Fibroblast of lung (primary cell): ENCODE measurements at places on chromosomes 12 and 14. TPM values are rescaled to one million over a fixed set of nuclear protein-coding genes. Genes with fewer than 3 reads are reported as not detected.

DNA sequence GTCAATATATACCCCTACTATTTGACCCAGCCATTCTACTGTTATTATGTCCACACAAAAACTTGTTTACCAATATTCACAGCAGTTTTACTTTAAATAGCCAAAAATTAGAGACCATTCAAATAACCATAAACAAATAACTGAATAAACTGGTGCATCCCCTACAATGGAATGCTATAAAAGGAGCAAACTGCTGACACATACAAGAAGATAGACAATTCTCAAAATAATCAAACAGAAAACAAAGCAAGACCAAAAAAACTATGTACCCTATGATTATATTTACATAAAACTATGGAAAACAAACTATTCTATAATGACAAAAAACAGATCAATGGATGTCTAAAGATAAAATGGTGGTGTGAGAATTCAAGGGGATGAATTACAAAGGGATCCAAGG lies 54.4 kb downstream of the RALGAPA1 start:
- H3K27ac ChIP-seq: no peak overlapping the region
- no peaks in the 10 kb centered on the region for H3K4me1 ChIP-seq
- H3K27me3 ChIP-seq: no peaks in the 10 kb centered on the region
- no peaks in the 10 kb centered on the region for H3K36me3 ChIP-seq
- no peak for DNase-seq
- H3K4me3 ChIP-seq: no peak overlapping the region

DNA sequence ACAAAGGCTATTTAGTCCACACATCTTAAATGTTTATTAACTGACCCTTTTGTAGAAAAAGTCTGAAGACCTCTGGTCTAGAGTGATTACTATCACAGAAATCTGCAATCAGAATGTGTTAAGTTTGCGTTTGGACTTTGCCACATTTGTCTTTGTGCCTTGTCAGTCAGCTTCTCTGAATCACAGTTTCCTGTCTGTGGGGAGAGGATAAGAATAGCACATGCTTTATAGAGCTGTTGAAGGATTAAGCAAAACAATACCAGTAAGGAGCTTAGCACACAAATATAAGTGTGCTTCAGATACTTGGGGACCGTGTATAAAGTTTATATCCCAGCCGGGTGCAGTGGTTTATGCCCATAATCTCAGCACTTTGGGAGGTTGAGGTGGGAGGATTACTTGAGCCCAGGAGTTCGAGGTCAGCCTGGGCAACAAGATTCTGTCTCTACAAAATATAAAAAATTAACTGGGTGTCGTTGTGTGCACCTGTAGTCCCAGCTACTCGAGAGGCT lies 63.0 kb upstream of the BTG1 start:
- no peaks in the 10 kb centered on the region for H3K4me1 ChIP-seq
- H3K27me3 ChIP-seq: no peaks in the 10 kb centered on the region
- peak; percentile 81 for DNase-seq
- no peak overlapping the region for H3K4me3 ChIP-seq
- H3K27ac ChIP-seq: no peak overlapping the region
- H3K36me3 ChIP-seq: no peaks in the 10 kb centered on the region

PTPRO gene
- total RNA-seq: 0.26 and 0.33 TPM in 2 replicates

DNA sequence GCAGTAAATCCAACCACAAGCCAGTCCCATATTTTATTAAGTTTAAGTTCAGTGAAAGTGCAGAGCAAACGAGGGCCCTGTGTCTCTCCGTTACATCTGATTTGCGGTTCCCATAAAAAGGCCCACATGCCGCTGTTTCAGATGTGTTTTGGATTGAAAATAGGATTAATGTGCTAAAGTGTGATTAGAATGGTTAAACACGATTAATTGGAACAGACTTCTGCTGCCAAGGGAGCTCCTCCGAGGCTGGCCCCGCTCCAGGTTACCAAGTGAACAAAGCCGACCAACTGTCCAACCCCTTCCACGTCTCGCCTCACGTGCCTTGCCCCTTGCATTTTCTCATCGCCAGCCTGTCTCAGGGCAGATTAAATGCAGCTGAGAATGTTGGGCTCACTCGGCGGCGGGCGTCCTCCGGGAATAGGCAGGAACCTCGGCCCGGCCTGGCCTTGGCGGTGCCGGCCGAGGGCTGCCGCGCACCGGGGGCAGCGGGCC lies 166.5 kb upstream of the GSC start:
- no peak overlapping the region for H3K4me3 ChIP-seq
- H3K27me3 ChIP-seq: no peaks in the 10 kb centered on the region
- DNase-seq: peak; percentile 27
- no peak overlapping the region for H3K27ac ChIP-seq
- H3K36me3 ChIP-seq: no peaks in the 10 kb centered on the region

BICDL1 gene
- under 0.01 TPM in 1 of 2 replicates, not detected in the other for total RNA-seq

CD163 gene
- 0.26 TPM in 1 of 2 replicates, not detected in the other for total RNA-seq

CFAP73 gene
- not detected in 2 replicates for total RNA-seq

- no peaks in the 10 kb centered on the region for H3K4me1 ChIP-seq
- no peak overlapping the region for H3K4me3 ChIP-seq
- H3K27ac ChIP-seq: no peak overlapping the region
- H3K36me3 ChIP-seq: no peaks in the 10 kb centered on the region
- DNase-seq: no peak
- no peaks in the 10 kb centered on the region for H3K27me3 ChIP-seq
Measured at GRCh38 chr12:125267114-125267513, 201.9 kb downstream of the AACS start.

DNA sequence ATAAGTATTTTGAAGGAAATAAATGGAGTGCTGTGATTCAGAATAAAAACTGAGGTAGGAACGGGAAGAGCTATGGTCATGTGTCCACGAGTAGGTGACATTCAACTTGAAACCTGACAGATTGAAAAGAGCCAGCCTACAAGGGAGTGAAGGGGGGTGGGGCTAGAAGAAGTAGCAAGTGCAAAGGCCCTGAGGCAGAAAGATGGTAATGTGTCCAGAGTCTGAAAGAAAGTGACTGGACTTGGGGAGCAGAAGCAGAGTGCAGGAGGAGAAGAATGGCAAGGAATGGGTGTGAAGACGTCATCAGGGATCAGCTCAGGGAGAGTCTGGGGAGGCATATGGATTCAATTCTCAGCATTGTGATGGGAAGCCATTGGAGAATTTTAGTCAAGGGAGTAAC lies 13.7 kb downstream of the PLXNC1 start:
- H3K4me3 ChIP-seq: no peak overlapping the region
- peaks cover 12% of the 10 kb centered on the region for H3K27me3 ChIP-seq
- no peaks in the 10 kb centered on the region for H3K4me1 ChIP-seq
- H3K27ac ChIP-seq: no peak overlapping the region
- H3K36me3 ChIP-seq: no peaks in the 10 kb centered on the region
- no peak for DNase-seq

GRCh38 chr12:122150127-122150681 lies 23.8 kb downstream of the IL31 start:
- no peak overlapping the region for H3K4me3 ChIP-seq
- DNase-seq: no peak
- H3K27me3 ChIP-seq: no peaks in the 10 kb centered on the region
- peaks cover 5% of the 10 kb centered on the region for H3K4me1 ChIP-seq
- H3K36me3 ChIP-seq: no peaks in the 10 kb centered on the region
- no peak overlapping the region for H3K27ac ChIP-seq

DNA sequence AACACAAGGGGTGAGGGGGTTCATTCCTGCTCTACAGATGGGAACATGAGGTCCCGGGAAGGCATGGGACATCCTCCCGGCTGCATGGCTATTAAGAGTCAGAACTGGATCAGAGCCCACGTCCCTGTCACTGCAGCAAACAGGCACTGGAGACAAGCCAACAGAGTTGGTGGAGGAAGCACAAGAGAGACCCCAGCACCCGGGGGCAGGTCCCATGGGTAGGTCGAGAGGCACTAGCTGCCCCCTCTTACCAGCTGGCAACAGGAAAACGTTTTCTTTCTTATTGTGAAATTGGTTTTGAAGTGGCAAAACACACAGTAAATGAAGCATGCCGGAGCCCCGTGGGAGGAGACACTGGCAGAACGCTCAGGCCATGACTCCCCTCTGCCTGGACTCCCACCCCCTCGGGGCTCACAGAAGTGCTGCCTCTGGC lies 43.6 kb downstream of the SYNE3 start:
- no peak overlapping the region for H3K4me3 ChIP-seq
- no peak for DNase-seq
- H3K36me3 ChIP-seq: peaks cover 15% of the 10 kb centered on the region
- H3K27ac ChIP-seq: no peak overlapping the region
- H3K27me3 ChIP-seq: no peaks in the 10 kb centered on the region
- H3K4me1 ChIP-seq: peaks cover 2% of the 10 kb centered on the region
